ENCODE measurements at places on chromosomes 3 and 15. TPM values are rescaled to one million over a fixed set of nuclear protein-coding genes. Genes with fewer than 3 reads are reported as not detected.

PLCH1 gene
- not detected for polyA plus RNA-seq

SPSB4 gene
- polyA plus RNA-seq, result not detected

ZNF717 gene
- polyA plus RNA-seq, result 4.4 TPM

HTR3E gene
- not detected for polyA plus RNA-seq

PRRT3 gene
- 3.0 TPM for polyA plus RNA-seq

GDPGP1 gene
- polyA plus RNA-seq, result 1.2 TPM

PRTG gene
- not detected for polyA plus RNA-seq

TGFBR2 gene
- polyA plus RNA-seq, result 92.6 TPM

RASGRP1 gene
- polyA plus RNA-seq, result 108 TPM

SERINC4 gene
- polyA plus RNA-seq, result 1.9 TPM

DNAJB11 gene
- polyA plus RNA-seq, result 32.7 TPM

ZBBX gene
- polyA plus RNA-seq, result not detected

Measured in CD4-positive, CD25-positive, alpha-beta regulatory T cell (primary cell).